ENCODE measurements at places on chromosomes 16 and 17. TPM values are rescaled to one million over a fixed set of nuclear protein-coding genes. Genes with fewer than 3 reads are reported as not detected.

DNA sequence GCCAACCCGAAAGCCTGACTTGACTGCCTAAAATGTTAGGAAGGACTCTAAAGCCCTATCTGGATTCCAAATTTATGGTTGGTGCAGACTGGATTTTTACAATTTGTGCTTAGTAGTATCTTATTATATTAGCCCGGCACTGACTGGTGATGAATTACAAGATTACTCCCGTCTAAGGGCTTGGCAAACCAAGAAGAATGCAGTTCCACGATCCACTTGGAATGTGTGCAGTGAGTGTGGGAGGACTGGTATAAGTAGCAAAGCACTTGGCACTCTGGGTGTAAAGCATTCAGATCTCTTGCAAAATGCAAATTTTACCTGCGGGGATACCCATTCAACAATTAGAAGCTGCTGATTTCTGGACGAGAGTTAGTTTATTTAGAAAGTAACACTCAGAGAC, 539.4 kb downstream of the MAF start:
- DNase-seq, result no peak

DNA sequence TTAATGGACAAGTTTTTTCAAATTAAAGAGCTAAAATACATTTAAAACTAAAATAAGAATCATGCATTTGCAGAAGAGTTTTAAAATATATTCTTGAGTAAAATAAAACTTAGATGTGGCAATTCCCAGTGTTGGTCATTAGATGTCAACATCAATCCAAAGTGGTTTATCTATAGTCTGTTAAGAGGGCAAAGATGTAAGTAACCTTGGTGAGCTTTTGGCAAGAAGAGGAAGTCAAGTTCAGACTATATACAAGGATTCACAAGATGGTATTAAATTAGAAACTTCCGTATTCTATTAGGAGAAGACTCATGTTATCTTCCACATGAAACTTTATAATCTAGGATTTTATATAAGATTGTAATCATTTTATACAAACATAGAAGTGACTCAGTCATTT, 73.1 kb downstream of the CEP95 start:
- no peak for DNase-seq

DNA sequence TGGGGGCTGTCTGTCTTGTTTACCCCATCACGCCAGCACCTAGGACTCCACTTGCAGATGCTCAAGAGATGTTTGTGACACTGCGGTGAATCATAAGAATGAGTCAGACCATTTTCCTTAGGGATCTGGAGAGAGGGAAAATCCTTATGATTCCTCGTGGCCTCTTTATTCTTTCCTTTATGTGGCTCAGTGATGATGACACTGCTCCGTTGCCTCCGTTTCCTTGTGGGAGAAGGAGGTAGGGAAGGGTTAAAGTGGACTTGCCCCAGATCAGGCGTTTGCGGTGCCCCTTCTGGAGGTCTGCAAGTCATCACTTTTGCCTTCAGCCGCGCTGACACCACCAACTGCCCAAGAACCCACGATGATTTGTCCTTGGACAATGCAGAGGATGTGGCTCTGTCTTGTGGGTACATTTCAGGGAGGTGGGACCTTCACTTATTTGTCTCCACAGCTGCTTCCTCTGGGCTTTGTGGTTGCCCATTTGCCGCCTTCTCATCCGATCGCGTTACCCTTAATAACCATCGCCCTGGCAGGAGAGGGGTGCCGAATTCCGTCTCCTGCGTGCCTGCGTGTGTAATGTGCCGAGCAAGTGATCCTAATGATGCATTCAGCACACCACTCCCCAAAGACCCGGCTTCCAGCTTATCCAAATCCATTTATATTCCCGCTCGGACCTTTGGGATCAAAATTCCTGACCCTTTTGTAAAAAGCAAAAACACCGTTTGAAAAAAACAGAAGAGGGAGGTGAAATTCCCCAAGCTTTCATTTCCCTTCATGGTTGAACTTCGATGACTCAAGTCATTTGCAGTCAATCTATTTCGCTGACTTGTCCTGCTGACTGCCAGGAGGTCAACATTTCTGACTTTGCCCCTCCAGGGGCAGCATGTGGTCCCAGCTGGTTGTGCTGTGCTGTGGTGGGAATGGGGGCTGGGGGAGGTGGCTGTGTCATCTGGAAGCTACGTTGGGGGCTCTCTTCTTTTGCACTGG, 87.2 kb upstream of the IRX3 start:
- no peak for DNase-seq

LITAFD gene
- not detected for total RNA-seq

PDILT gene
- not detected for total RNA-seq

HEATR9 gene
- 0.13 TPM for total RNA-seq

Measured in esophagus muscularis mucosa (tissue), 4 donors.